ENCODE measurements at places on chromosomes 1 and 21. TPM values are rescaled to one million over a fixed set of nuclear protein-coding genes. Genes with fewer than 3 reads are reported as not detected.

- no peak for DNase-seq
These were observed 82.4 kb downstream of the WLS start for GRCh38 chr1:68149907-68150306.

- DNase-seq, result no peak
These were observed 29.6 kb downstream of the DISP1 start for GRCh38 chr1:222844411-222844779.

DNA sequence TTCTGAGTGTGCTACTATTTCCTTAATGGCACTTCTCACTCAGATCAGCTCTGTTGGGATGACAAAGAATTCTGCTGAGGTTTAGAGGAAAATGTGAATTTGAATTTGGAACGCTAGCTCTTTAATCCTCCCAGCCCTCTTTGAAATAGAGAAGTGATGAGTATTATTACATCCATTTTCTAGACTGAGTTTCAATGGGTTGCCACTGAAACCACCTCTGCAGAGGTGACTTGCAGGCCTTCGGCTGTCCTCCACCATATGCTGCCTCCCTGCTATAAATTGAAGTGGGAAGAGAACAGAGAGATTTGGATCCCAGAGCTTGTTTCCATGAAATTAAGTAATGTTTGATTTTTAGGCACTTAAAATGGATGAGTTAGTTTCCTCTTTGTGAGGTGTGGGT is 363.2 kb upstream of the SNX7 start:
- DNase-seq, result no peak

- no peak for DNase-seq
These were observed 17.9 kb upstream of the HSPG2 start for GRCh38 chr1:21955058-21955457.

GRCh38 chr1:156076609-156077429 is 5.4 kb downstream of the MEX3A start:
- no peak for DNase-seq

GRCh38 chr1:231668826-231669225 is 42.2 kb downstream of the DISC1 start:
- DNase-seq, result no peak

The LRRC3 gene
- total RNA-seq, result 0.71 TPM

The DMBX1 gene
- total RNA-seq, result not detected

The VWA1 gene
- total RNA-seq, result 1.6 TPM

All from pulmonary artery endothelial cell (primary cell).